ENCODE measurements at places on chromosomes 5 and 9.

- DNase-seq, result no peak
Observed at GRCh38 chr5:17182494-17182893, 34.9 kb upstream of the BASP1 start.

DNA sequence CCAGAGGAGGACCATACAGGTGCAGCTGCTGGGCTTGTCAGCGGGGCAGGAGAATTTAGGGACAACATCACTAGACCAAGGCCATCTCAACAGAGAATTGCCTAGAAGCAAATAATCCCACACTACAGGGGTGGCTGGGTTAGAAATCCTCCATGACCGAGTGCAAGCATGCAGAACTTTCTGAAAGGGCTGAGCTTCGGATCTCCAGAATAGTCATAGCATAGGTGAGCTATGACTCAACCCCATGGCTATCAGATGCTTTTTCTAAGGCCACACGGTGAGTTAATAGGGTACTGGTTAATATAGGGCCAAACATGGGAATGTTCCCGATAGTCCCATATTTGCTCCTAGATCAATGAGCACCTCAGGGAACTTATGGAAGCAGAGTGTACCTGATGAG lies 4.2 kb downstream of the KCNIP1 start:
- DNase-seq, result no peak

DNA sequence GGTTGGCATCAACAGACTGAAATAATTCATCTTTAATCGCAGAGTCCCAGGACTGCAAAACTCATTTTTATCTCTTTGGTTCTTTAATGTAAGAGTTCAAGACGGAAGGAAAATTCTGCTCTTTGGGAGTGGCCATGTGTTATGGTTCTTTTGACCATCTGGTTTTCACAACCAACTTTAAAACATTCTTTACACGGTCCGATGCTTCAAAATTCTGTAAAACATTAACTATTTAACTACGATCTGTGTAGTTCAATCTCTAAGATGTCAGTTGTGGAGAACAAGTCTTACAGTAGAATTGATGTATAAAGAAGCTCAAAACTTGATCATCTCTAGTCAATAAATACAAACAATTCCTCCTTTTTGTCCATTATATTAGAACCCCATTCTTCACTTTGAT lies 83.0 kb downstream of the CMYA5 start:
- no peak for DNase-seq

- DNase-seq, result no peak
Observed at GRCh38 chr5:146466521-146467349, 19.6 kb downstream of the TCERG1 start.

DNA sequence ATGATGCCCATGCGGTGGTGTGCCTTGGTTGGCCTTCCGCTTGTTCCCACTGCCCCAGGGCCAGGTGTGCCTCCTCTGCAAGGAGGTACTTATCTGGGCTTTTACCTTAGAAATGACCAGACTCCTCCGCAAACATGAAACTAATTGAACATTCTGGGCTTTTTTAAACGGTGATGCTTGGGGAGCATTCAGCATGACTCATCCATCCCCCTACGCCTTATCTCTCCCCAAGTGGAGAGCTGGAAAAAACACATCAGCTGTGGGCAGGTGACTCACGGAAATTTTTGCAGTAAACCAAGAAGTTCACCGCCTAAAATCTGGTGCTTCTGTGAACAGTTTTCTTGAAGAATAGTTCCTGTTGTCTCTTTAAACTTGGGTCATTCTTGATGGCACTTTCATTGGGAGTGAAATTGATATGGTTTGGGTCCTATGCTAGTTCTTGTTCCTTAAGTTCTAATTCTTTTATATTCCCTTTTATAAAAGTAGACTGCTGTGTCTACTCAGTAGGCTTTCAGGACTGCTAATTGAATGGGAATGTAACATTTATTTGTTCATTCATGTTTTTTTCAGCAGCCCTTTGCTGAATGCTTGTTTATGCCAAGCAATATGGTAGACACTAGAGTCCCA lies 39.6 kb downstream of the SFXN1 start:
- no peak for DNase-seq
